ENCODE measurements at places on chromosomes 2 and 18.

GRCh38 chr2:584863-585823 is 92.1 kb downstream of the TMEM18 start:
- no peak for DNase-seq

- DNase-seq, result peak; percentile 18
Observed at GRCh38 chr18:63578357-63578958, 8.7 kb upstream of the SERPINB13 start.

DNA sequence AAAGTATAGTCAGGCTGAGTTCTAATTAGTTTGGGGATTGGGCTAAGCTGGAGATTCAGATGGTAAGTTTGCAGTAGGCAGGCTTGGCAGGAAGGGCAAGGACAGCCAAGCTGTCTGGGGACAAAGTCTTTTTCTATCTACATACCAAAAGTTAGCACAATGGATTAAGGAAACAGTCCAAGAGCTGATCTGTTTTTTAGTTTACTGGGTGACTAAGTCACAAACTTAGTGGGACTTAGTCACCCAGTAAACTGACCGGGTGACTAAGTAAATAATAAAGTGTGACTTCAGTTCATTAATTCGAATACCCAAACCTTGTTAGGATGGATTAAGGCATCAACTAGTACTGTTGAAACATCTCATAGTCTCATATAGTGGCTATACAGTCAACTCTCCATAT is 1386.0 kb upstream of the CELF4 start:
- DNase-seq, result no peak

DNA sequence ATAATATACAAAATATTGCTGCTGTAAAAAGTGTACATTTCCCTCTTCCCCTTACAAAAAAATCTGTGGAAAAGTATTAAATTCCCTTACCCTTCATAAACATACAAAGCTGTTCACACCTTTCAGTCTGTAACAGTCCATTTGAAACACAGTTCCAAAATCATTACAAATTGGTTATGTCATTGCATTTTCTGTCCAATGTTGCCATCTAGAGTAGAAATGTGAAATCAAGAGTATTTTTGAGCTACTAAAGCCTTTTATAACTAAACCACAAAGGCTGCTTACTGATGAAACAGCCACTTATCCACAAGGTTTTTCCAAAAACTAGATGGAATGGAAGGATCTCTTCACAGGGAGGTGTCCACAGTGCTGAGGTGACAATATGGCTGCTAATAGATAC is 72.5 kb downstream of the SS18 start:
- no peak for DNase-seq

GRCh38 chr2:160138406-160138805 is 61.7 kb downstream of the ITGB6 start:
- DNase-seq, result no peak

DNA sequence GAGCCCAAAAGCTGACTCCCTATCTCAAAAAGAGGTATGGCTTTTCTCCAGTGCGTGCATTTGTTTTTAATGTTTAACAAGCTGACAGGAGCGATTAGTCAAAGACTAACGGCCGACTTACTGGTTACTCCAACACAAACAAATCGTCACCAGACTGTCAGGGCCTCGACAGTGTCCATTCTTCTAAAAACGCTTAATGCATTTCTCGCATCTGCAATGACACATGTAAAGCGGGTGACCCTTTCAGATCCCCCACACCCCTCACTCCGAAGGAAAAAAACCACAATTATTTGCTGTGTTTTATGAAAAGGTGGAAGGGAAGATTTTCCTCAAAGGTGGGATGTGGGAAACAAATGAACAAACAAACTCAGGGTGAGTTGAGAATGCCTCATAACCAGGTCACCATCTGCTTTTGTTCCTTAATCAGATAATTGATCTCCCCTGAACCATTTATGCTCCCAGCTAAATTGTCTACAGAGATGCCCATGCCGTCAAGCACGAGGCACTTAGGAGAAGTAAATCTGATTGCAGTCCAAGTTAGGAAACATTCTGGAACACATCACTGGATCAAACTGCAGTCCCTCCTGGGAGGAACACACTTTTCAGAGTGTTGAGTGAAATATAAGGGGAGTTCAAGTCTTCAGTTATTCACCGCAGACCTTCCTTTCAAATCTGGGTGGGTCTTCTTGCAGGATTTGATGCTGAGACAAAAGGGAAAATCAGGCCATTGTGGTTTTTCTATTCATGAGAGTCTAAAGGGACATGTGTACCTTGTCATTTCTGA is 340.8 kb downstream of the CMPK2 start:
- no peak for DNase-seq

DNA sequence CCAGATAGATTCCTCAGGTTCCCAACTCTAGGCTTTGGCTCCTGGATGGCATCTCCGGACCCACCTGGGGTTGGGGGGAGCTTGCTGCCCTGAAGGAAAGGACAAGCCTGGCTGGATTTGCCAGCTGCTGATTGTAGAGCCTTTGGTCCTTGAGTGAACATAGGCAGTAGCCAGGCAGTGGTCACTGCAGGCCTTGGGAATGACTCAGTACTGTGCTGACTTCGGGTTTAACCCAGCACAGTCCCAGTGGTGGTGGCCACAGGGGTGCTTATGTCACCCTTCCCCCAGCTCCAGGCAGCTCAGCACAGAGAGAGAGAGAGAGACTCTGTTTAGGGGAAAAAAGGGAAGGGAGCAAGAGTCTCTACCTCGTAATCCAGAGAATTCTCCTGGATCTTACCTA is 27.7 kb upstream of the ACTR2 start:
- no peak for DNase-seq

- DNase-seq, result no peak
Observed at GRCh38 chr2:1798115-1798784, 53.9 kb upstream of the PXDN start.

DNA sequence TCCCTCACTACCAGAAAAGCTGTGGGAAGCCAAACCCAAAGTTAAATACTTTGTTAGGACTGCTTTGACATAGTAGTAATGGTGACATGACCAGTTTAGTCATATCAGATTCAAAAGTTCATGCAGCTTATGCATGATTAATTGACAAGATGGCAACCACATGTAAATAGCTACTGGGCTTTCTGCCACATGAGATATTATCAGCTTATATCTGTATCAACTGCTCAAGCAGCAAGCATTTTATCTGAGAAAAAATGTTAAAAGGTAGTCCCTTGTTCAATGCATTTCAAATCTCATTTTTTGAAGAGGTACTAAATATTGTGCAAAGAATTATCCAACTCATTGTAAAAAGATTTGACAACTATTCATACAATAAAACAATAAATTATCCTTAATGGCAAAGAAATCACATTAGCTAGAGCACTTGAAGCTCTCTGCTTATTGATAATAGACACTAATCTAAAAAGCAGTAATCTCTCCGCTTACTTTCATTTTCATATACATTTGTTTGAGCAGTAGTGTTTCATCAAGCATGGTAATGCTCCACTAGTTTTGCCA is 993.6 kb upstream of the NXPH2 start:
- DNase-seq, result no peak

GRCh38 chr2:25685741-25686140 is 12.4 kb upstream of the DTNB start:
- DNase-seq, result no peak

GRCh38 chr2:11967946-11968465 is 221.6 kb downstream of the LPIN1 start:
- no peak for DNase-seq

DNA sequence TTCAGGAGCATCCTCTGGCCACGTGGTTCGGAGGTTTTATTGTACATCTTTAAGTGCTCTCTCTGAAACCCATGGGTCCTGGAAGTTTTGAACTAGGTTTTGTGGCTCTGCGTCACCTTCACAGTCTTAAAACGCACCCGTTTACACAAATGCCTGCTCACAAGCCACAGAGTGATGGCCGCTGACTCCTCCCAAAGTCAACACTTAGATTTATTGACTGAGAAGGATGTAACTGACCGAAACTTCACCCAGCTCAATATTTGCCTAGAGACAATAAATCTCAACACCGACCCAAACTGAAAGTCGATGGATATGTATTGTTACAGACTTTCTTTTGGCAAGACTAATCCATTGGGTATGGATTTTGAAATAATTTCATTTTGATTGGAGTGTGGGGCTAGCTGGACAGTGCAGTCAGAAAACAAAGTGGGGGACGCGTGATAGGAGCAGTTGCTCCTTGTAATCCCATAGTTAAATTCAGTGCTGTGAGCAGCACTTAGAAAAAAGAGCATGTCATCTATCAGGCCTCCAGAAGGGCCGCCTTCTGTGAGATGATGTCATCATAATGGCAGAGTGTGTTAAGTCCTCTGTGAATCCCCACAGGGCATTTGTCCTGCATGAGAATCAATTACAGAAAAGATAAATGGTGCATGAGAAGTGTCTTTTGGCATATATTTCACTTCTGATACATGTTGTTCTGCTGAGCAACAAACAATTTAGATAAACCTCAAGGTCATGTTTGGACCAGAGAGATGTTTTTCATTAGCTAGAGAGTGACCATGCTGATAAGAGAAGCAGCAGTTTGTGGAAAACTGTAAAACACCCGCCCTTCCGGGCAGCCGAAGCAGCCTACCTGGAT is 183.7 kb downstream of the INO80D start:
- peak; percentile 38 for DNase-seq

GRCh38 chr18:46623541-46623940 is 33.5 kb downstream of the LOXHD1 start:
- DNase-seq, result no peak

- no peak for DNase-seq
Observed at GRCh38 chr18:45833846-45834245, 8.4 kb downstream of the SIGLEC15 start.

DNA sequence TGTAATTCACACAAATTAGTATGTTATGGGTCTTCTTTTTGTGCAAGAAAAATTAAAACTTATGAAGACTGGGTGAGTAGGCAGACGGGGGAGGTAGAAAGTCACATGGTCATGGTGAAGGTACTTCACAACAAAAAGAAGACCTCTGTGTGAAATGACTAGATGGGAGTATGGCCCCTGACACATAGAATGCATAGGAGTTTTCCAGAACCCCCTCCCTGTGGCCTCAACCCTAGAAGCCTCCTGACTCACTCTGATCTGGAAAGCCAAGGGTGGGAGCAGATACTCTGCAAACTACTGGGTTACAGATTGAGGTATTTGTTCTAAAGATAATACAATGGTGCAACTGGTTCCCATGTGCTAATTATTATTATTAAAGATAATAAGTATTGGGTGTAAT is 23.2 kb downstream of the SATB2 start:
- no peak for DNase-seq

DNA sequence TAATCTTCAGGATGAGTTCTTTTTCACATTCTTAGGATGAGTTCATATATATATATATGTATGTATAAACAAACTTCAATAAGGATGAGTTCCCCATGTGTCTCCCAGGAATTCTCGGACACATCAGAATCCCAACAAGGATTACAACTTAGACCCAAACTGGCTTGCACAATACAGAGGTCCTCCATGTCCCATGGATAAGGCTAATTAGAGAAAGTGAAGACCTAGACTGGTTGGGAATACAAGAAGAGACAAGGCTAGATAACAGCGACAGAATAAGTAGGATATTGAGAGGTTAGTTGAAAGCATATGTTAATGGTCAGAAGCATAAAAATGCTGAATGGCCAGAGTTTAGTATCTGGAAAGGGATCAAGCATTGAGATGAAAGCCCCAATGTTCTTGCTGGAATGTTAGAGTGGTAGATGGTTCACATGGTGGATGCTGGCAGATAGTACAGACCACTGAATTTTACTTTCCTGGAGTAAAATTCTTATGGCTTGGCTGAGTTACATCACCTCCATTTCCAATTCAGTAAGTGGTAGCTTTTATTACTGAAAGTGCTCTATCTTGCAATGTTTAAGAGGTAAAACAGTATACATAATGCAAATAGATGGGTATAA is 154.9 kb upstream of the EPHA4 start:
- no peak for DNase-seq

- DNase-seq, result peak; percentile 17
Observed at GRCh38 chr2:104504331-104505073, 349.4 kb upstream of the POU3F3 start.

GRCh38 chr18:7950380-7951136 is 383.4 kb downstream of the PTPRM start:
- DNase-seq, result no peak

GRCh38 chr2:55159037-55159651 is 72.9 kb downstream of the CLHC1 start:
- DNase-seq, result no peak

GRCh38 chr2:172177996-172178395 is 75.3 kb upstream of the DLX2 start:
- DNase-seq, result no peak

DNA sequence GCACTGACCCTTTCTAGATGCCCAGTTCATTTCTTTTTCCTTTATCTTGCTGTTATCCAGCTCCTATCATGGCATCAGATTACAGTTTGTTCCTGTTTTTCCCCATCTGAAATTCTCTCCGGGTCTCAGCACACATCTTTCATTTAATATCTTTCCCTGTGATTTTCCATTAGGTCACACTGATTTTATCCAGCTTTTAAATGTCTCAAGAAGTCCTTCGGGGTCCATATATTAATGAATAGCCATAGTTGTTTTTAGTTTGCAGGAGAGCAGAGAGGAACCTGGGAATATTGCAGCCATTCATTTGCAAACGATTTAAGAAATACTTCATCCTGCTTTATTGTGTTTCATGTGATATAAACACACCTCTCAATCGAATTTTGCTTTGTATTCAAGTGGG is 374.2 kb downstream of the TDRD15 start:
- no peak for DNase-seq

DNA sequence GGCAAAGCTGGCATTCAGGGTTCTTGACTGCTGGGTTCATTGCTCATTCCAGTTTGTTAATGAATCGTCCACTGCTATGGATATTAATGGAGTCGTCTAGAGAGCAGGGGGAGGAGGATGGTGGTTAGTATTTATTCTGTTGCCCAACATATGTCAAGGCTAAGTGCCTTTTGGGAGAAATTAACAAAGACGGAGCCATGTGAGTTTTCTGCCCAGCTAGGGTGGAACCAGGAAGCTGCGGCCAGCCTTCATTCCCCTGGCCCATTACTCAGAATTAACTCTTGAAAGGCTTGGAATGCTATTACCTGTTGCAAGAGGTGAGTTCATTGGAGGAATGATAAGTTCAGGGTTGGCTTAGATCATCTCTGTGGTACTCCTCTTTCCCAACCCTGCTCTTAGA is 19.3 kb downstream of the IGFBP2 start:
- DNase-seq, result no peak

DNA sequence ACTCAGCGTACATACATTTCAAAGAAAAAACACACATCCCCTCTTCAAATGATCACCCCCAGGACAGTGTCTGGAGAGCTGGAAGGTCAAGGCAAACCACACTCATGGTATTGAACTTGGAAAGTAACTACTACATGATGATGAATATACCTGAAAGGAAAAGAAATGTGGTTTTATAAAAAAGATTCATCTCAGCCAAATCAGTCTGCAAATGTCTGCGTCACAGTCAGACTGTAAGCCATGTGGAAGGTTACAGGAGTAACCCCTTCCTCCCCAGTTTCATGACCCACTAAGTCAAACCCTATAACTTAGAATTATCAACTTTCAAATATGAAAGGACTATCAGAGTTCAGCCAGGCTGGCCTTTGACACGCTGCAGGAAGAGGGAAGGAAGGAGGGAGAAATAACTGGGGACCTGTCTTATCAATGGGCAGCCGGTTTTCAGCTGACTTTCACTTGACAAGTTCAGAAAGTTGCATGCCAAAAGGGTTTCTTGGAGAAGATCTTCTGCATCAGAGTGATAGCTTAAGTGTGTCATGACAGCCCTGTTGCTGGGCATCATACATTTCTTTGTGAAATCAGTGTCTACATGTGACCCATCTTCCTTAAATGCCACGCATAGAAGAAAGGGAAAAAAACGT is 7.0 kb upstream of the BMP10 start:
- DNase-seq, result no peak
